ENCODE measurements at places on chromosomes 3 and 15.
A peak's percentile ranks its signal among the peaks of the same experiment; 100 is the strongest.

DNA sequence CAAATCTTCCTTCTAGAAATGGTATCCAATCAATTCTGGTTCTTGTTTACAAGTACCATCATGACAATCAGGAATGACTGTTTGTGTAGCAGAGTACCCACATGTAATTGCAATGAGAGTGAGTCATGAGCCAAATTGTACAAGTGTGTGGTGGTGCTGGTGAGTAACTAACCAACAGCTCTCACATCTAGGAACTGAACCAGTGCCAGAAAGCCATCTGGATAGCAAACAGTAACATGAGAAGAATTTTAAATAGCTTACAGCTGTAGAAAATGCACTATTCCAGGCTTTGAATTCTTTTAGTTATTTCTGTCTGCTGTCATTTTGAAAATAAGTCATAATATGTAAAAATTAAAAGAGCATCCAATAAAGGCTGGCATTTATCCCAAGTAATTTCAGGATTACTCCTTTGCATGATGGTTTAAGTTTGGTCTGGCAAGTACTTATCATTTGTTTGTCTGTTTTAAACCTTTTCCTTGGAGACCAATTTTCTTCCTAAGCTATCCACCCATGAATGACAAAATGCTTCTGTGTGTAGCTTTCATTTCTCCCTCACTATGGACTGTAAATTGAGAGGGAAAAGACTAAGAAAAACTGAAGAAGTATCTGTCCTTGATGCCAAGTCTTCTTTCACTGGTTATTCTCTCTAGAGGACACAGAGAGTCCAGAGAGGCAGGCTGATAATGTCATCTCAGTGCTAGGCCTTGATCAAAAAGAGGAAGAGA, 60.0 kb downstream of the PIK3CB start:
- no peak for DNase-seq

DNA sequence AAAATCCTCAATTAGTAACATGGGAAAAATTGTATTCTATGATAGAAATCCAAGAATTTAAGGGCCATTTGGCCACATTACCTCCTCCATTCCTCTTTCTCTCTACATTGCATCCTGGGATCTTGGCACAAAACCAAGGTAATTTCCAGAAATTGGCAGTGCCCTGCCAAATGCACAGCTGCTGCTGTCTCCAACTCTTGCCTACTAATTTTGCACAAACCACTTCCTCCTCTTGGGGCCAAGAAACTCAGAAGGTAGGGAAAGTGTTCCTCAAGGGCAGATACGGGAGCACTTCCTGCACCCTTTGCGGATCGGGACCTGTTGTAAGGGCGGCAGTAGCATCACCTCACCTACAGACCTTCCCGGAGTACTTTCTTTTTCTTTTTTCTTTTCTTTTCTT, 57.8 kb downstream of the MAP3K13 start:
- DNase-seq = no peak

DNA sequence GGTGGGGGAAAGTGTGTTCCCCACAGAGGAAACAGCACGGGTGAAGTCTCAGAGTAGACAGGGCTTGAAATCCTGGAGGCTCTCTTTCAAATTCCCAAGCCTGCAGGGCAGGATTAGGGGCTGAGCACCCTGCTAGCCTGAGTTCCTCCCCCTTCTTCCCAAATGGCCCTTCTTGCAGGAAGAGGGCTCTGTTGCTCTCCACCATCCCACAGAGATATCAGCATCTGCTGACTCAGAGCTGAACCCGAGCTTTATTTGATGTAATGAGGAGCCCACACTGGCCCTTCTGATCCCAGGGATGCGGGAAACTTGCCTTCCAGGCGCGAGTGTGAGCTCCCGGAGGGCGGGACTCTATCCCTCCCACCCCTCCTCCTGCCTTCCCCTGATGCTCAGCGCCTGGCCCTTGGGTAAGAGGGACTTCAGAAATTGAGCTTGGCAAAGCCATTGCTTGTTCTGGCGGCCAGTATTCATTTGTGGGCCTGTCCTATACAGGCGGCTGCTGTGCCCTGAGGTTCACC, 1.4 kb upstream of the STRA6 start:
- no peak for DNase-seq

DNA sequence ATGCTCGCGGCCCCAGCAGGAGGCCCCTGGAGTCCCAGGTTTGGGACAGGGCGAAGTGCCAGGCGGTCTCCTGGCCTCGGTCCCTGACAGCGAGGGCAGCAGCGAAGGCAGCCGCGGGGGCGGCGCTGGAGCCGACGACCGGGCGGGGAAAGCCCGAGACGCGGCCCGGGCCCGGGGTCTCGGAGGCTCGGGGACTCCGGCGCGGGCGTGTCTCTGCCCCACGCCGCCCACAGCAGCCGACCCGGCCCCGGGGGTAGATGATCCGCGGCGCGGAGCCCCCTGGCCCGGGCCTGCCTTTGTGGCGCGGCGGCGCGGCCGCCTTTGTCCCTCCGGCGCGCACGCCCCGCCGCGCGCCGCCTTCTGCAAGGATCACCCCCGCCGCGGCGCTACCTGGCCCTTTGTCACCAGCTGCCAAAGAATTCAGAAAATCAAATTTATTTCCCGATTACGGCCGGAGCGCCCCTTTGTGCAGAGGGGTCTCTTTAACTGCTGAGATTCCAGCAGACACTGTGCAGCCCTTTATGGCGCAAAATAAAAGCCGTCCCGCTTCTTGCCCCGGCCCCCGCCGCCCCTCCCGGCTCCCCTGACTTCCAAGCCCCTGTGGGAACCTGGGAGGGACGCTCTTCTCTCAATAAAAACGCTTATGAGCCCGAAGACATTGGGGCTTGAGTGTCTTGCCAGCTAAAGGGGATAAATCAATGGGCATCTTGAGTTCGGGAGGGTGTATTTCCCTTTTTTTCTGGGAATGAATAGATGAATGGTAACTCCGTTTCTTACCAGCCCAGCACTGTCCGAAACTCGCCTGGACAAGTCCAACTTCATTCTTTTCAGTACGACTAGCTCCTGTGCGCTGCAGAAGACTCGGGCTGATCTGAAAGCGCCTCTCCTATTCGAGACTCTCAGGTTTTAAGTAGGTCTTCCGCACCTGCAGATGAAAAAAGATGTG, 68.4 kb downstream of the HES1 start:
- no peak for DNase-seq

DNA sequence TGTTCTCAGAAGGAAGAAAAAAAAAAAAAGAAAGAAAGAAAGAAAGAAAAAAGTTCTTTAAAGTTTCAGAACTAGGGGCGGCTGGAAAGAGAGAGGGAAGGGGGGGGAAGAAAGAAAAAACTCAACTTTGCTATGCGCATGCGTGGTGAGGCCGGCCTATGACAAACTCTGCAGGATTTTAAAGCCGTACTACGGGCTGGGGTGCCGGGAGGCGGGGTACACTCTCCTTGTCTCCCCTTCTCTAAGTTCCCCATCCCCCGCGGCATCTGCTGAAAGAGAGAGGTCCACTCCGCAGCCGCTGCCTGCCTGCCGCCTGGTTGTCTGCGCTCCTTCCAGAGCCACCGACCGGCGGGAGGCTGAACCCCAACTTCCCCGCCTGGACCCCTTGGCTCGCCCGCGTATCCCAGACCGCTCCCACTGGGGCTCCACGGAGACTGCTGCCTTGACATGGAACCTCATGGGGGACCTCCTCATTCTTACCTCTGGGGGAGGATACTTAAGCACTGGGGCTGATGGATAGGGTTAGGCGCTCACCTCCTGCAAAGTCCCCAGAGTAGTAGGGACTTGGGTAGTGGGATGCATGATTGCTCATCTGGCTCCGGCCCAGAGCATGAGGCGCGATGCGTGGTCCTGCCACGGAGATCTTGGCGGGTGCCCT, 1.4 kb upstream of the WNT5A start:
- no peak for DNase-seq

GRCh38 chr3:13012221-13012691, 61.0 kb downstream of the IQSEC1 start:
- DNase-seq = no peak

- DNase-seq = no peak
Measured at GRCh38 chr3:49700453-49701128, 11.2 kb downstream of the RNF123 start.

DNA sequence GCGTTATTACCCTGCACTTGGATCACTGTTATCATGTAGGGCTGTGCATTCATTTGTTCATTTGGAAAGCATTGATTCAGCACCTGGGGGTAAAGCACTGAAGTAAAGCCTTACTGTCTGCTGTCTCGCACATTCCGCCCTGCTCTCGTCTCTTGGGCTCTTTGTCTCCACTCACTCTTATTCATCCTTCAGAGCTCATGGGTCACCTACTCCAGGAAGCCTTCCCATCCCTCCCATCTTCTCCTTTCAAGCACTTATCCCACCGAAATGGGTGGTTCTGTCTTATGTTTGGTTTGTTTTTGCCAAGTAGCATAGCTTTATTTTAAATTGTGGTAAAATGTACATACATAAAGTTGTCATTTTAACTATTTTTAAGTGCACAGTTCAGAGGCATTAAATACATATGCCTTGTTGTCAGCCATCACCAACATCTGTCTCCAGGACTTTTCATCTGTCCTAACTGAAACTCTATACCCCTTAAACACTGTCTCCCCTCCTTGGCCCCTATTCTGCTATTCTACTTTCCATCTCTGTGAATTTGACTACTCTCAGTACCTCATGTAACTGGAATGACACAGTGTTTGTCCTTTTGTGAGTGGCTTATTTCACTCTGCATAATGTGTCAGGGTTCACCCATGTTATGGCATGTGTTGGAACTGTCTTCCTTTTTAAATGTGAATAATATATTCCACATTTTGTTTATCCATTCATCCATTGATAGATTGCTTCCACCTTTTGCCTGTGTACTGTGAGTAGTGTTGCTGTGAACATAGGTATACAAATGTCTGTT, 9.3 kb downstream of the DIS3L start:
- no peak for DNase-seq

- peak; percentile 19 for DNase-seq
Measured at GRCh38 chr15:91142106-91142744, 42.2 kb downstream of the SV2B start.

- DNase-seq = no peak
Measured at GRCh38 chr3:53534676-53535400, 40.4 kb downstream of the CACNA1D start.

DNA sequence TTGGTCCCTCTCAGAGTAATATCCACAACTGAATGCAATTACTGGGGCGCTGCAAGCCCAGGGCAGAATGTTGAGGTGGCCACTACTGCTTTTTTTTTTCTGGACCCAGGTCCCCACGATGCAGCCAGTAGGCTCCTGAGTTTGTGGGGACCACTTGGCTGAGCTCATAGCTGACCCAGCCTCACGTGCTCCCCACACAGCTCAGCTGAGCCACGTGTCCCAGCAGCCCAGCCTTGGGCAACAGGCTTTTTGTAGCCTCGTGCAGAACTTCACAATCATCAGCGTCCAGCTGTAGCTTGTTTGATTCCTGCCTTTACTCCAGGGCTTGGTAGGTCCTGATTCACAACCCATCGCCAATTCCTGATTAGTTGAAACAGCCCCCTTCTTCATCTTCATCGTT, 117.3 kb downstream of the ETFA start:
- DNase-seq = no peak

- no peak for DNase-seq
Measured at GRCh38 chr15:70081612-70082011, 16.1 kb downstream of the TLE3 start.

DNA sequence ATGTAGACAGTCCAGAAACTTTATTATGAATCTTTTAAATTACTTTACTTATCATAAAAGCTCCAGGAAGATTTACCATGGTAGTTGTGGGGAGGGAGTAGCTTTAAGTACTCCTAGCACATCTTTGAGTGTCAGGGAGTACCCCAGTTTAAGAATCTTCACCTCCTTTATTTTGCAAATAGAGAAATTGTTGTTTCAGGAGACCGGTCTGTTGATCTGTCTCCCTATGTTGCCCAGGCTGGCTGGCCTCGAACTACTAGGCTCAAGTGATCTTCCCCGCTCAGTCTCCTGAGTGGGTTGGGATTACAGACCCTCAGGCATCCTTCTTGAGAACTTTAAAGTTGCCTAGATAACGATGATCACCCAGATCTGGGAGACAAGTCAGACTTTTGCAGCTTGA, 11.1 kb downstream of the FXR1 start:
- no peak for DNase-seq

DNA sequence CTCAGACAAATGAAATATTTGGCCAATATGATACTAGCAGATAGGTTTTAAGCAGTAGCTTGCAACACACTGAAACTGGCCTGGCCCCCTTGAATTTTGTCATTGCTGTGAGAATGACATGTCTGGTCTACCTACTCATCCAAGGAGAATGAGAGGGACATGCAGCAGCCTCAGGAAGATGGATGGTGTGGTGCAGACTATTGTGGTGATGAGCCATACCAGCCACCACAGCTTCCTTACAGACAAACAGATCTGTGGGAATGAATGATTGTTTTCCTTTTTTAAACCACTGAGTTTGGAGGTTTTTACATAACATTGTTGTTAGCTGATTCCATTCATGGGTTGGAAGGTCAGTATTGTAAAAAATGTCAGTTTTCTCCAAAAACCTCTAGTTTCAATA, 133.7 kb upstream of the POU1F1 start:
- no peak for DNase-seq

- DNase-seq = no peak
Measured at GRCh38 chr3:65402597-65402996, 636.1 kb downstream of the MAGI1 start.

- no peak for DNase-seq
Measured at GRCh38 chr3:194231929-194232832, 96.2 kb downstream of the HES1 start.

DNA sequence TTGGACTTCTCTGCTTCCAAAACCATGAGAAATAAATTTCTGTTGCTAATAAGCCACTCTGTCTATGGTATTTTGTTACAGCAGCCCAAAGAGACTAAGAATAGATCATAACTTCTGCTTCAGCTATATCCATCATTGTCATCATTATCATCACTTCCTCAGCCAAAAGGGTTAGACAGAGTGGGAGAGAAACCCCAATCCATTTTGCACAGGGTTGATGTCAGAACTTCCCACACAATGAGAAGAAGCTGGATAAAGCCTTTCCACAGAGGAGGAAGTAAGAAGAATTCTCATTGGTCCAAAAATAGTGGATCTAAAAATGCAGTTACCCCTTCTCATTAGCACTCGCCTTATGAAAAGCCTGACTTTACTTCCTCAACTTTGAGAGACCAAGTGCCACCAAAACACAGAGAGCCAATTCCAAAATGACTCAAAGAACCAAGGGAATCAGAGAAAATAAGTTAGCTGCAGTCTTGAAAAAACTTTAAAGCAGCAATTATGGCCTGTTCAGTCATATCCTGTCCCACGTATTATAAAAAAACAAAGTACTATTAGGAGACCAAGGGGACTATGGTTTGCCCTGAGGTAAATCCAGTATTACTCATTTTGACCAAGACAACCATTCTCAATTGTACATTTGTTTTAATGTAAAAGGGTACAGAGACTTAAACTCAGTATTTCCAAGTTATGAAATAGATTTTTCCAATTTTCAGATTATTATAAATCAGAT, 80.2 kb downstream of the WNT5A start:
- DNase-seq = no peak

- DNase-seq = no peak
Measured at GRCh38 chr3:72949016-72949415, 47.6 kb upstream of the PPP4R2 start.

- no peak for DNase-seq
Measured at GRCh38 chr3:170749765-170750477, 120.1 kb downstream of the RPL22L1 start.
